ENCODE measurements at places on chromosomes 6 and 20. TPM values are rescaled to one million over a fixed set of nuclear protein-coding genes. Genes with fewer than 3 reads are reported as not detected.

The TJAP1 gene
- 24.4 TPM for total RNA-seq

The WFDC12 gene
- total RNA-seq: not detected

The ADGRG6 gene
- total RNA-seq: 1.7 TPM

The BANF2 gene
- total RNA-seq: not detected

The SSTR4 gene
- total RNA-seq: not detected

The SLC17A4 gene
- total RNA-seq: not detected

The TMEM170B gene
- 1.4 TPM for total RNA-seq

The SLC13A3 gene
- total RNA-seq: 4.2 TPM

The DLK2 gene
- 0.36 TPM for total RNA-seq

The C20orf144 gene
- 0.18 TPM for total RNA-seq

The PNPLA1 gene
- not detected for total RNA-seq

The PARD6B gene
- total RNA-seq: 1.4 TPM

The SLC17A1 gene
- not detected for total RNA-seq

The NKX2-4 gene
- total RNA-seq: not detected

The THBS2 gene
- 519 TPM for total RNA-seq

The TSHZ2 gene
- total RNA-seq: 6.9 TPM

The PHACTR3 gene
- total RNA-seq: not detected

The PKIB gene
- total RNA-seq: 0.57 TPM

The VNN1 gene
- total RNA-seq: 0.33 TPM

The GLP1R gene
- not detected for total RNA-seq

The DEF6 gene
- 0.18 TPM for total RNA-seq

The PTK6 gene
- not detected for total RNA-seq

The NFATC2 gene
- total RNA-seq: 0.36 TPM

The GGTLC1 gene
- total RNA-seq: not detected

The KHDC3L gene
- not detected for total RNA-seq

The SLC26A8 gene
- total RNA-seq: not detected

The EDN3 gene
- not detected for total RNA-seq

The C6orf141 gene
- total RNA-seq: 5.7 TPM

The SAMD3 gene
- total RNA-seq: 9.1 TPM

The VGLL2 gene
- total RNA-seq: not detected

The CST3 gene
- 355 TPM for total RNA-seq

The SLC22A7 gene
- not detected for total RNA-seq

The REM1 gene
- not detected for total RNA-seq

The PROKR2 gene
- total RNA-seq: not detected

The C6orf52 gene
- not detected for total RNA-seq

The OTOR gene
- total RNA-seq: not detected

The SLCO4A1 gene
- 0.72 TPM for total RNA-seq

The PDE7B gene
- 23.9 TPM for total RNA-seq

The TREML2 gene
- not detected for total RNA-seq

The RAET1E gene
- 0.63 TPM for total RNA-seq

The DLL1 gene
- total RNA-seq: 4.9 TPM

The RIN2 gene
- 36.6 TPM for total RNA-seq

The STX7 gene
- 21.9 TPM for total RNA-seq

The PEX6 gene
- total RNA-seq: 19.3 TPM

The SLC4A11 gene
- total RNA-seq: 0.49 TPM

The CDH4 gene
- 0.25 TPM for total RNA-seq

The ASF1A gene
- 26.1 TPM for total RNA-seq

The FOXC1 gene
- 15.7 TPM for total RNA-seq

The ZC2HC1B gene
- not detected for total RNA-seq

The ZSCAN31 gene
- 31.2 TPM for total RNA-seq

The ECT2L gene
- total RNA-seq: under 0.01 TPM

The TFAP2C gene
- 0.08 TPM for total RNA-seq

The CAGE1 gene
- 0.33 TPM for total RNA-seq

The PERP gene
- 25.0 TPM for total RNA-seq

The NKX2-2 gene
- total RNA-seq: not detected
